Naive thymus-derived CD4-positive, alpha-beta T cell (primary cell): ENCODE measurements at places on chromosomes 1 and 21. TPM values are rescaled to one million over a fixed set of nuclear protein-coding genes. Genes with fewer than 3 reads are reported as not detected.

DNA sequence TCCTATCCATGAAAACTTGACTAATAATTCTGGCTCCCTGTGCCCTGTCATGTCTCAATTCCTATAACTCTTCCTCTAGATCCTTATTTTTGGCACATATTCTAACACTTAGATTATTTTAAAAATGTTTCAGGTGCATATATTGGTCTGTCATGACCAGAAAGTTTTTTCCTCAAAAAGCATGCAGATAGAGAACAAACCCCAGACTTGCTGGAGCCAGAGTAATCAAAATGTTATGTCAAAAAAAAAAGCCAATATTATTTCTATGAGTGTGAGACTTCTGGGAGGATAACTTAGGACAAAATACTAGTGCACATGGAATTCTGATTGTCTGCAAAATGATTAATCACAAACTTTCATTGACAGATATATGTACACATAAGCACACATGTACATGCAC, 135.1 kb upstream of the MROH9 start:
- no peak for DNase-seq

Gene SLC6A9
- total RNA-seq, result 0.49 TPM

Gene TMPRSS3
- total RNA-seq, result 1.5 TPM

Gene FAM3B
- total RNA-seq, result not detected

Gene KRTAP19-3
- not detected for total RNA-seq

Gene GJA5
- total RNA-seq, result not detected
